ENCODE measurements at places on chromosomes 4 and X. TPM values are rescaled to one million over a fixed set of nuclear protein-coding genes. Genes with fewer than 3 reads are reported as not detected.

DNA sequence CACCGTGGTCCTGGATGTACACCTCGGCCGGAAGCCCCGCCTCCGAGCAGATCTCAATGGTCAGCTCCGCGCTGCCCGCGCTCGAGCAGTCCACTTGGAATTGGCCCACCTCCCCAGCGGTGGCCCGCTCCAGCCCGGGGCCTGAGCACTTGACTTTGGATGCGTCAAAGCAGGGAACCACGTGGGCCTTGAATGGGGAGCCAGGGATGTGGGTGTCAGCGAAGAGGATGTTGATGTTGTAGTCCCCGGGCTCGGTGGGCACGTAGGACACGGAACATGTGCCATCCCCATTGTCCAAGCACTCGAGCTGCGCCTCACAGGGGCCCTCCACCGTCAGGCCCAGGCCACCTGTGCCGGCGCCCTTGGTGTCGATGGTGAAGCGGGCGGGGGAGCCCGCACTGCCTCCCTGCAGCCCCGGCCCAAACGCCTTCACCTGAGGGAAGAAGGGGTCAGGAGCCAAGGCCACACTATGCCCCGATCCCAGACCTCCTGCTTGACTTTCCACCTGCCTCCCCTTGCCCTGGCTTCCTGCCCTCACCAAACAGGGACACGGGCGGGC is 14.2 kb downstream of the FLNA start:
- DNase-seq = no peak

GRCh38 chr4:1293531-1293941 is 3.8 kb downstream of the MAEA start:
- DNase-seq = no peak

GRCh38 chr4:143224255-143224654 is 39.5 kb downstream of the USP38 start:
- DNase-seq = no peak

GRCh38 chr4:152209772-152210493 is 326.0 kb downstream of the FBXW7 start:
- no peak for DNase-seq

- no peak for DNase-seq
Measured at GRCh38 chr4:20724915-20725314, 24.7 kb downstream of the PACRGL start.

DNA sequence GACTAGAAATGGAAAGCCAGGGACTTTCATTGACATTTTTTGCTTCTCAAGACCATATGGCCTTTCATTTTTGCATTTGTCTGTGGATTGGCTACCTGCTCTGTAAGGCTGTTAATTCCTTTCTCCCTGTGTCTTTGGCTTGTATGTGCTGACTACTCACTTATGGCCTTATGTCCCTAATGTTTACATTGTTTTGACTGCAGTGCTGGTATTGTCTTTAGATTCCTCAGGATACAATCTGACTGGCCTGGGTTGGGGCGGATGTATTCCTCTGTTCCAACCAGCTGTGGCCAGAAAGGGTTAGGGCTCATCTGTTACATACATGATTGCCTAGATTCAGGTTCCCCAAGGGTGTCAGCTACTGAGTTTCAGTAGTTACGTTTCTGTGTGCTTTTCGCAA is 108.1 kb downstream of the RAPGEF2 start:
- no peak for DNase-seq

GRCh38 chr4:7031558-7032449 is 11.4 kb upstream of the TADA2B start:
- no peak for DNase-seq

GRCh38 chr4:80295336-80295735 is 28.9 kb downstream of the FGF5 start:
- DNase-seq = no peak

DNA sequence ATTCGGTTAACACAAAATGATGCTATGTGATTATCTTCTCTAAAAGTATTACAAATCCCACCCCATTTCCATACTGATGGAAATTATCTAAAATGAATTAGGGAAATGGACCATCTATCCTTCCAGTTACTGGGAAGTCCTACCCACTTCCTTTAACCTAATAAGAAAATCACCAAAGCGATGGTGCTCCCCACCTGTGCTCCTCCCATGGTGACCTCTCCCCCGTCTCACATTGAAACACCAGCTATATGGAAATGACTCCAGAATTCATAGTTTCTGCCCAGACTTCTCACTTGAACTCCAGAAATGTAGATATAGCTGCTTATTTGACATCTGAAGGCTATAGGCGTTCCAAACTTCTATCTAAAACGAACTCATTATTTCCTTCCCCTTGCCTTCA is 48.5 kb downstream of the CCKAR start:
- no peak for DNase-seq

DNA sequence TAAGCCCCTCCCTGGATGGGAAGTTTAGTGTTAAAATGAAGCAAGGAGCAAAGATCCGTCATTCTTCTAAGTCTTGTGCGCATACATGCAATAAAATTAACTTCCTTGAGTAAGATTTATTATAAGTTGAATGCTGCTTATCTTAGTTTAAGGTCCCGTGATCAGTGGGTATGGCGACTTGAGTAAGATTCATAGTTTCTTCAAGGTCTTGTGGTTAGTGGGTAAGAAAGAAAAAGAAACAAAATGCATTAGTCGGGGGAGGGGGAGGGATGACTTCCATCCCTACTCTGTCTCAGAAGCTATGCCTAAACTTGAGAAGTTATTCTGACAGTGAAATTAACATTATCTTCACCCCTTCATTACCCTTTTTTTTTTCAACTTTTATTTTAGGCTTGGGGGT is 127.3 kb upstream of the MAGEB16 start:
- DNase-seq = no peak

DNA sequence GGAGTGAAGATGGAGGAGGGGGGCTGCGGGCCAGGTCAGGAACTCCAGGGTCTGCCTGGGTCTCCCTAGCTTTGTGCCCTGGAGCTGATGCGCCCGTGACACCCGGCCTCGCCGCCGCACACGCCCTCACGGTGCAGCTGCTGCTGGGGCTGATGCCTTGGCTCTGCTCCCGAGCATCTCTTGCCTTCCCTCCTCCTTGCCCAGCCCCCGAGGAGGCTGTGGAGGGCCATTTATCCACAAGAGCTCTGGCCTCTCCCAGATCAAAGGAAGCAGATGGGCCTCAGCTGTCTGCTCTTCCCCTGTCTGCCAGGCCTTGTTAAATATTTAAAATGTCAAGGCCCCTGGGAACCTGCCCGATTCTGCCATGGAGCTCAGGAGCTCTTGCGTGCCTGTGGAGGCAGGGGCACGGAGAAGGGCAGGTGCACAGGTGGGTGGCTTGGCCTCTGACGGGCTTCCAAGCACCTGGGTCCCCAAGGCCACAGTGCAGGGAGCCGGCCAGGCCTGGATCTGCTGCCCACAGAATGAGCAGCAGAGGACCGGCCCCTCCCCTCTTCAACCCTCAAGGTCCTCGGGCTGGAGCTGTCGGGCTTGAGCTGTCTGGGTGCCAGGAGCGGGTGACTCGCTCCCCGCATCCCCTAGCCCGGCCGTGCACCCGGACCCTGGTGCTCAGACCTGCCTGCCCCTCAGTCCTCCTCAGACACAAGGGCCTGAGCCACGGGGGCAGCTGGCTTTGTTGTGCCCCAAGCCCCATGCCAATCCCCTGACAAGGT is 20.3 kb downstream of the ATP2B3 start:
- no peak for DNase-seq

The ZCCHC4 gene
- 8.0 TPM for total RNA-seq

The FAM9B gene
- total RNA-seq = not detected

The CXCL3 gene
- 0.43 TPM for total RNA-seq

Measured in cardiac septum (tissue), 1 donor.